ENCODE measurements at places on chromosomes 7 and 10.

GRCh38 chr10:99915414-99915813 lies 94.3 kb downstream of the DNMBP start:
- no peak for DNase-seq

DNA sequence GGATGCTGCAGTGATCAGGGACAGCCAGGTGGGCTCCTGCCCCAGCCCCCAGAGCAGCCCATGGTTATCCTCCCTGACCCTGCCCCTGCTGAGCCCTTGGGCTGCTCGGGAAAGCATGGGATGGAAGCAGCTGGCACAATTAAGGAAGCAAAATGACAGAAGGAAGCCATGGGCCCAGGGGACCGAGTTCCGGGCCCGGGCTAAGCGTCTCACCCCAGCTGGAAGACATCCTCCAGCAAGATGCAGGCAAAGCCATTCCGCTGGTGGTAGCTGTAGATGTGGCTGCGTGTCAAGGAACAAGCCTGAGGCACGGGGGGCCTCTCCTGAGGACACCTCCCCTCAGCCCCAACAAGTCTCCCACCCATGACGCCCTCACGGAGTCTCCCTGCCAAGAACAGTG lies 1.1 kb downstream of the ATG9B start:
- no peak for DNase-seq

DNA sequence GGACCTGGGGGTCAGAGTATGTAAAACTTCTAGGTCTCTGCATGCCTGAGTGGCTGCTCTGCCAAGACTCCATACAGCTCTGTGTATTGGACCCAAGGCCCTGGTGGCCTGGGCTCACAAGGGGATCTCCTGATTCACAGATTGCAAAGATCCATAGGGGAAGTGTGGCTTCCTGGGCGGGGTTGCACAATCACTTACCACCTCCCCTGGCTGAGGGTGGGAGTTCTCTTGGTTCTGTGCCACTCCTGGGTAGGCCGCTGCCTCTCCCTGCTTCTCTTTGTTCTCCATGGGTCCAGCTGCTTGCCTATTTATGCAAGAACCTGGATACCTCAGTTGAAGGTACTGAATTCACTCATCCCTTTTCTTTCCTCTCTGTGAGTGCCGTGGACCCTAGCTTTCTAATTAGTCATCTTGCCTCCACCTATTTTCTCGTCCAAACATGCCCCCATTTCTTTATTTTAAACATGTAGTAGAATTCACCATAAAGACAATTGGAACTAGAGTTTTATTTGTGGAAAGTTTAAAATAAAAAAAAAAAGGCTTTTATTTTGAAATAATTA lies 18.5 kb upstream of the AGR3 start:
- DNase-seq = no peak

GRCh38 chr10:8073691-8074416 lies 19.4 kb downstream of the GATA3 start:
- DNase-seq = no peak

GRCh38 chr7:130365511-130366441 lies 14.5 kb upstream of the CPA1 start:
- no peak for DNase-seq
